Left ventricle myocardium superior (tissue), 1 donor: ENCODE measurements at places on chromosomes 4 and X.
A peak's percentile ranks its signal among the peaks of the same experiment; 100 is the strongest.

- no peak for DNase-seq
These were observed 85.1 kb upstream of the AP1S2 start for GRCh38 chrX:15939737-15940136.

- DNase-seq: no peak
These were observed 11.1 kb downstream of the RASL11B start for GRCh38 chr4:52873191-52873590.

DNA sequence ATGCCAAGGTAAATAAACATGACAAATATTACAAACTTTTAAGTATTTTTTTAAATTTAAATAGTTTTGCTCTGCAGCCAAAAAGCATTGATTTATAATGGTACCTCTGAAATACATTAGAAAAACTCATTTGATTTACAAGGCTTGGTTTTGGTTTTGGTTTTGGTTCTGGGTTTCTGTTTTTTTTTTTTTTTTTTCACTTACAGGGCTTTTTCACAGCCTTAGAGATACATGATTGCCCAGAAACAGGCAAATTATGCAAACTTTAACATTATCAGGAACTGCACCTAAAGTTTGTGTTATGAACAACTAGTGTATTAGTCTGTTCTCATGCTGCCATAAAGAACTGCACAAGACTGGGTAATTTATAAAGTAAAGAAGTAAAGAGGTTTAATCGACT is 196.4 kb upstream of the DDX53 start:
- no peak for DNase-seq

GRCh38 chr4:124590480-124590879 is 122.1 kb downstream of the ANKRD50 start:
- DNase-seq: no peak

DNA sequence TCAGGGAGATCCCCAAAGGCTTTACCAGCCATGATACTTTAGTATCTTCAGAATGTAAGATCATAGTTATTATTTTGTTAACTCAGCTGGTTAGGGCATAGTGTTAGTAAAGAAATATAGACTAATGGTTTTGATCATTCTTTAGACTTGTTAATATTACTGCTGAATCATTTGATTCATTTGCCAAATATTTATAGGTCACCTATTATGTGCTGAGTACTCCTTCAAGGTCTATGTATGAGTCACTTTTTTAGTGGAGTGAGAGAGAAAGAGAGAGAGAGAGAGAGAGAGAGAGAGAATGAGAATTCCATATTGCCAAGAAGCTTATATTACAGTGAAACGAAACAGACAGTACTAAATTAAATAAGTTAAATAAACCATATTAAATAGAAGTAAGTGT is 110.3 kb downstream of the UBE2NL start:
- no peak for DNase-seq

GRCh38 chr4:153447175-153447905 is 18.8 kb upstream of the TMEM131L start:
- no peak for DNase-seq

DNA sequence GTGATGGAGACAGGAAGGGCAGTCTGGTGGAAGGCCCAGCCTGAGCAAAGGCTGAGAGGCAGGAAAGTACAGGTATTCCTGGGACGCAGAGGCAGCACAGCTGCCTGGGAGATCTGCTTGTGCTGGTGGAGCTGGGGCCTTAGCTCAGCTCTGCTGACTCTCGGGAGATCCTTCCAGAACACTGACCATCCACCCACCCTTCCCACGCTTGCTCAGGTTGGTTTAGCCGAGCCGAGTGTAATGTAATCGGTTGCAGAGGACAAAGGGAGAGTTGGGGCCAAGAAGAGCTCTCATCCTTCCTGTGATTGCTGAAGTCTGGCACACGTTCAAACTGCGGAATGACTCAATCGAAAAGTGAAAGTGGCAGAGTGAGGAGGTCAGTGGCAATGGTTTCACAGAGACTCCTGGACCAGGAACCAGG is 43.1 kb upstream of the GPR78 start:
- DNase-seq: peak; percentile 23

DNA sequence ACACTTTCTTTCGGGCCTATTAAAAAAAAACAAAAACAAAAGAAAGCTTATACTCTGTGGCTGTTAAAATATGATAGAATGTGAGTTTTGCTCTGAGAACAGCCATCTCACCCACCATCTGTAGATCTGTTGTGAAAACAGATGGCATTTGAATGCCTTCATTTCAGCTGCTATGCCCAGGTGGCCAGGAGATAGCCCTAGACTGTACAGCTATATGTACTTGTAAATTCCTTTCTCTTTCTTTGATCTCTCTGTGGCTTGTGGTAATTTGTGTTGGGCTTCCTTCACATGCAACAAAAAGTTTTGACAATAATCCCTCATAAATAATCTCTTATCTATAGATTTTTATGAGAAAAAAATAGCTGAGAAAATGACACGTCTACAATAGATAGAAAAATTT is 38.1 kb downstream of the PNPLA4 start:
- no peak for DNase-seq

DNA sequence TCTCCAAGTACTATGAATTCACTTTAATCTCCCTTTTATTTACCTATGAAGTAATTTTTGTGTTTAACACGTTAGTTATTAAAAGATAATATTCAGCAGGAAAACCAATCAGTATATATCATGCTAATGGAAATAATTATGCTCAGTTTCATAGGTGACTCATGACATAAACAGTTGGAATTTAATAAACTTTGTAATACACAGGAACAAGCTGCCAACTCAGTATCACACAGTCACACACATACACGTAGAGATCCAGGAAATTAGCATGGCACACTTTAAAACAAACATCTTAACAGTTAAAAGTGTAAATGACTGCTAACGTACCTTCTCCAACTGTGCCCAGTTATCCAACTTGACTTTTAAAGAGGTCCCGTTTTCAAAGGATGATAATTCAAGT is 2.3 kb downstream of the SPATA4 start:
- no peak for DNase-seq

- no peak for DNase-seq
These were observed 529.4 kb upstream of the AMOT start for GRCh38 chrX:113370006-113370405.
